Fibroblast of villous mesenchyme (primary cell): ENCODE measurements at places on chromosomes 13 and 19.

DNA sequence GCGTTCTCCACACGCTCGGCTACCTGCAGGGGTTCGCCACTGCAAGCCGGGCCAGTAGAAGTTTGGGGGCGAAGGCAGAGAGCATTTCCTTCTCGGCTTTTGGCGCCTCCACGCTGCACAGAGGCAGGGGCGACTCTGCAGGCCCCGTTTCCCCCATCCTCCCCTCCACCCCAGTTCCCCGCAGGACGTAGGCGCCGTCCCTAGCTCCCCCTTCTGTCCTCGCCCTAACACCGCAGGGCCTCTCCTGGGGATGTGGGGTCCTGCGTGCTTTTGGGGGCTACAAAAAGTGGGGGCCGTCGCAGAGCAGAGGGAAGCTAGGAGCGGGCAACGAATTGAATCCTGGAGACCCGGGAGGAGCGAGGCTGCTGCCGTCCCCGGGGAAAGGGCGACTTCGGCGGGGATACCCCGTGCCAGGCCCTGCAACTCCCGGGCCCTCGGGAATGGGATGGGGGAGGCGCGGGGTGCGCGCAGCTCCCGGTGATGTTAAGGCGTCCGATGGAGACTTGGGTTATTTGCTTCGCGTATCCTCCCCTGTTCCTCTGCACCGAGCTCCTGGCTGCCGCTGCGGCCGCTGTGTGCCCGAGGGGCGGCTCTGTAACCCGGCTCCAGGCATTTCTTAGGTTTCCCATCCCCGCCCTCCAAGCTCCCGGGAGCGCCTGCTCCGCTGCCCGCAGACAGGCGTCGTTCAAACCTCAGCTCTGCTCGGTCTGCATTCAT, 255.9 kb upstream of the SOX21 start:
- peak; percentile 4 for DNase-seq

DNA sequence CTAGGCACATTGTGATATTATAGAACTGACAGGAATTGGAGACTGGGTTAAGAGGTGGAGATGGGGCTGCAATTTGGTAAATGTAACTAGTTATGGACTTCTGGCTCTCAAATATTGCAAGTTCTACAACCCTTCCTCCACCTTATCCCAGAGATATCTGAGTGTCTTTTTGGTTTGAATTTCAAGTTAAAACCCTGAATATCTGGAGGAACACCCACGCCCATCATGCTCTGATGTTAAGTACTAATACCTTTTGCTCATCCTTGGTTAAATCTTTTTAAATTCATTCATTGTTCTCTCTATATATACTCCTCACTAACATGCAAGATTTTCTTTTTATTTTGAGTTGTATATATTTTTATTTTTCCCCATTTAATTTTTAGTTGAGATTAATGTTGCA, 28.9 kb downstream of the ITGBL1 start:
- DNase-seq, result no peak

GRCh38 chr13:51838240-51838846, 6.6 kb downstream of the TMEM272 start:
- DNase-seq, result peak; percentile 25

DNA sequence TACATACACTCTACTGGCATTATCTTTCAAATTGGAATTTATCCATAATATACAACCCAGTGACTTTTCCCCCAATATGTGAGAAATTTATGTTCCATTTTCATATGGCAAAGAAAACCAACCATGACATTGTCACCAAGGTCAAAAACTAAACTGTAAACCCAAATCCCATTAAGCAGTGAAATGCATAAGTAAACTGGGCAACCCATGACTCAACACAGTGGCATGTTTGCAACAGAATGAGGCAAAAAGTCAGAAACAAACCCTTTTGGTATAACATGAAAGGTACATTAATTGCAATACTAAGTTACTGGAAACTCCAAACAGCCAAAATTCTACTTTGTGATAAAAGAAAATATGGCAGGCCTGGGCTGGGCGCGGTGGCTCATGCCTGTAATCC, 4.9 kb downstream of the ZNF878 start:
- DNase-seq, result no peak

GRCh38 chr13:72514146-72514545, 213.3 kb downstream of the MZT1 start:
- no peak for DNase-seq

- peak; percentile 86 for DNase-seq
Observed at GRCh38 chr13:48492470-48493065, 40.3 kb downstream of the RCBTB2 start.

- peak; percentile 45 for DNase-seq
Observed at GRCh38 chr13:26707122-26708006, 53.2 kb downstream of the GPR12 start.

DNA sequence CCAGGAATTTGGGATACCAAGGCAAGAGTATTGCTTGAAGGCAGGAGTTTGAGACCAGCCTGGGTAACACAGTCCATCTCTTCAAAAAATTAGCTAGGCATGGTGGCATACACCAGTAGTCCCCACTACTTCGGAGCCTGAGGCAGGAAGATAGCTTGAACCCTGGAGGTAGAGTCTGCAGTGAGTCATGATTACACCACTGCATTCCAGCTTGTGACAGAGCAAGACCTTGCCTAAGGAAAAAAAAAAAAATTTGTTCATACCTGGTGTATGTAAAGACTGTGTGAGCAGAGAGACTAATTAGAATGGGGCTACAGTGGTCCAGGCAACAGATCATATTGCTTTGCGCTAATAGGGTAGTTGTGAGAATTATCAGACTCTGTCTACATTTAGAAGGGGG, 778.3 kb upstream of the PCDH20 start:
- no peak for DNase-seq

- DNase-seq, result no peak
Observed at GRCh38 chr13:93515267-93515666, 288.7 kb downstream of the GPC6 start.

GRCh38 chr13:101382086-101382485, 34.2 kb downstream of the NALCN start:
- DNase-seq, result no peak

- DNase-seq, result no peak
Observed at GRCh38 chr13:106036870-106037269, 498.6 kb downstream of the EFNB2 start.

GRCh38 chr19:44635581-44636438, 7.9 kb upstream of the PVR start:
- no peak for DNase-seq

DNA sequence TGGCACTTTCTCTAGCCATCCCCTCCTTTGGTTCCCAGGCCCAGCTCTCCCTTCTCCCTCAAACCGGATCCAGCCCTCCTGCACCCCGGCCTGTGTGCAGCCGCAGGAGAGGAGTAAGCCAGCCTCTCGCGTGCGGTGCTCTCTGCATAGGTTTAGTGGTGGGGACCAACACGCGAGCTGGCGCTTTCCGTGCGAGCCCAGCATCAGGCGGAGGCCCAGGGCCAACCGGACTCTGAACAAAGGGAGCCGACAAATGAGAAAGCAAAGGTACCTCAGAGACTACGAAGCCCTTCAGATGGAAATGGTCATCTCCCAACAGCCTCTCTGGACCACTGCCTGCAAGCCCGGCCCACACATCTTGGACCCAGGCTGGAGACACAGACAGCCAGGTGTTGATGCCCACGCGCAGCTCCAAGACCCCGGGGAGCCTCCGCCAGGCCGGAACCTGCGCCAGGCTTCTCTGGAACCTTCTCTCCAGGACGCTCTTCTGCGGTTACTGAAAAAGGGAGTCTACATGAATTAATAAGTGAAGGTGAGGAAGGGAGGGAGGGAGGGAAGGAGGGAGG, 16.5 kb upstream of the LATS2 start:
- DNase-seq, result no peak

DNA sequence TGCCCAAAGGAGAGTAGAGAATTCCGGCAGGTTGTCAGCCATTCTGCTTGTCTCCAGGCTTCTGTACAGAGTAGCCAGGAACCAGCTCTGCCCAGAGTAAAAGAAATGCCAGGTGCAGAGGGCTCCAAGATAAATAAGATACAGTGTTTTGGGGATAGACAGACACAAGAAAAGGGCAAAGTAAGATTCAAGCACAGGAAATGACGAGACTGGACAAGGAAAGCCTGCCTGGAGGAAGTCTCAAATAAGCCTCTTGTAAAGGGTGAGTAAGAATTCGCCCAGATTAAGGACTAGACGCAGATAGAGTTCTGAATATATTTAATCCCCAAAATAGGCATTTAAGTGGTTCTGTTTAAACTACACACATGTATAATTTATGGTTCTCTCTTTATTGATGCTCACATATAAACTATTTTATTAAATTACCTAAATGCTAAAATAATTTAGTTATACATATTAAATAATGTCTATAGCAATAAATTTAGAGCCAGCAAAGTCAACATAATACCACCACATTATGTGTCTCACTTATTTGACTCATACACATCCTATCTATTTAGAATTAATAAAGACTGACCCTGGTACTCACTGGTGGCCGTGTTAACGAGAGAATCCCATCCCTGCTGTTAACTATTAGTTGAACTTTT, 98.4 kb upstream of the RAP2A start:
- DNase-seq, result peak; percentile 28

GRCh38 chr13:102598061-102598460, 1.3 kb downstream of the TPP2 start:
- DNase-seq, result peak; percentile 7

- peak; percentile 18 for DNase-seq
Observed at GRCh38 chr13:51614350-51614786, 30.1 kb downstream of the WDFY2 start.

GRCh38 chr19:48925240-48925843, 8.2 kb upstream of the DHDH start:
- peak; percentile 77 for DNase-seq

DNA sequence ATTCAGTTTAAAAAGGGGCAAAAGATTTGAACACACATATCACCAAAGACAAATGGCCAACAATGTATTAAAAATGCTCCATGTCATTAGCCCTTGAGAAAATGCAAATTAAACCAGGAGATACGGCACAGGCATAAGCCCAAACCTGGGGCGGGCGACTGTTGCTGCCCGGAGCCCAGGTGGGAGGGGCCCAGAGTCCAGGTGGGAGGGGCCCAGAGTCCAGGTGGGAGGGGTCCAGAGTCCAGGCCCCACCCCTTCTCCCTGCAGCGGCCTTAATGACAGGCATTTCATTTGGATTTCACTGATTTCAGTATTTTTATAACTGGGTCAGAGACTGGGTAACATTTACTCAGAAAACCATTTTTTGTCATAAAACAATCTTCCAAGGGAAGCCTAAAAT, 78.2 kb downstream of the RASA3 start:
- DNase-seq, result no peak

- DNase-seq, result peak; percentile 55
Observed at GRCh38 chr19:55173714-55174409, 6.2 kb downstream of the SYT5 start.

DNA sequence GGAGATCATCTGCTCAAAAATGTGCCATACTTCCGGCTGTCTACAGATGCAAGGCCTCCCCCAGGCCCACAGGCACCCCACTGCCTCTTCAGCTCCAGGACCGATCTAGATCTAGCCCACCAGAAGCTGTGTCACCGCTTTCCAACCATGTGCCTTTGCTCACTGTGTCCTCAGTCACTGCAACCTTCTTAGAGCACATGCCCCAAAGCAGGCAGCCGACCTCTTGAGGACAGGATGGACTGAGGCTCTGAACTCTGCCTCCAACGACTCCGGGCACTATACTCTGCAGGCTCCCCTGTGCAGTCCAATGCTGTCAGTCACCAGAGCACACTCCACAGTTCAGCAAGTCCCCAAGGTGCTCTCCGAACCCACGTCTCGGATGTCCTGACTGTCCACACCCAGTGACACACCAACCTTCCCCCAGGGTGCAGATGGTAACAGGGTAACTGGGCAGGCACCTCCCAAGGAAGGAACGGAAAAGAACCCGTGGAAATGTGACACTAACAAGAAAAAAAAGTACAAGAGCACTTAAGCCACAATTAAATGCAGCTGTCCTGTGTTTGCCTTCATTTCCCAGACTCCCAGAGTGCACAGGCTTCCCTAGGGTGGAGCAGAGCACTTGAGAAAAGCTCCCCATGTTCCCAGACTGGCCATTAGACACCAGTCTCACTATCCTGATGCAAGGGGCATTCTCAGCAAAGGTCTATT, 4.8 kb downstream of the STK24 start:
- peak; percentile 86 for DNase-seq

DNA sequence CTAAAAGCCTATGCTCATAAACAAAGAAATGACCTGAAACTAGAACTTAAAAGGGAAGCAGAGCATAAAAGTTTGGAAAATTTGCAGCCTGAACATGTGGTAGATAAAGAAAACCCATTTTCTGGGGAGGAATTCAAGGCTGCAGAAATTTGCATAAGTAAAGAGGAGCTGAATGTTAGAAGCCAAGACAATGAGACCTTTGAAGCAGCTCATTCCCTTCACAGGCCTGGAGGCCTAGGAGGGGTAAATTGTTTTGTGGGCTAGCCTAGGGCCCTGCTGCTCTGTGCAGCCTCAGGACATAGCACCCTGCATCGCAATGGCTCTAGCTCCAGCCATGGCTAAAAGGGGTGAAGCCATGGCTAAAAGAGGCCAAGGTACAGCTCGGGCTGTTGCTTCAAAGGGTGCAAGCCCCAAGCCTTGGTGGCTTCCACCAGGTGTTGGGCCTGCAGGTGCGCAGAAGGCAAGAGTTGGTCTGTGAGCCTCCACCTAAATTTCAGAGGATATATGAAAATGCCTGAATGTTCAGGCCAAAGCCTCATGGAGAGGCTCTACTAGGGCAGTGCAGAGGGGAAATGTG, 38.3 kb downstream of the ZIC2 start:
- no peak for DNase-seq

GRCh38 chr19:10431254-10431942, 11.1 kb downstream of the PDE4A start:
- DNase-seq, result peak; percentile 31

GRCh38 chr13:90427322-90428272, 919.9 kb upstream of the MIR17HG start:
- DNase-seq, result no peak

- DNase-seq, result peak; percentile 33
Observed at GRCh38 chr13:24217601-24218281, 57.2 kb downstream of the SPATA13 start.

DNA sequence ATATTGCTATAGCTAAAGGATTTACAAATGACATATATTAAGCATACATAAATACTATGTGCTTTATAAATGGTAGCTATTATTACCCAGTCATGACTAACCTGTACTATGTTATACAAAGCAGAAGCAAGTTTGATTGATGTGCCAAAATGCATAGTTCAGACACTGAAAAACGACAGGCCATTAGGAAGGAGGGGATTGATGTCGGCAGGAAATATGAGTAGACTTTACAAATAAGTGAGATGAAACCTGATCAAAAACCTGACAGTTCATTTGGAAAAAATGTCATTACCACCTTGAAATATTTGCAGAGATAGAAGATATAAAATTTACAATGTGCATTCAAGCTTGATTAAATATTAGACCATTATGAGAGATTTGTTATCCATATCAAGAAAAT, 38.8 kb upstream of the TPP2 start:
- DNase-seq, result no peak

- no peak for DNase-seq
Observed at GRCh38 chr19:21595185-21595584, 89.8 kb downstream of the ZNF429 start.

- no peak for DNase-seq
Observed at GRCh38 chr19:39518975-39519374, 4.0 kb downstream of the SELENOV start.

DNA sequence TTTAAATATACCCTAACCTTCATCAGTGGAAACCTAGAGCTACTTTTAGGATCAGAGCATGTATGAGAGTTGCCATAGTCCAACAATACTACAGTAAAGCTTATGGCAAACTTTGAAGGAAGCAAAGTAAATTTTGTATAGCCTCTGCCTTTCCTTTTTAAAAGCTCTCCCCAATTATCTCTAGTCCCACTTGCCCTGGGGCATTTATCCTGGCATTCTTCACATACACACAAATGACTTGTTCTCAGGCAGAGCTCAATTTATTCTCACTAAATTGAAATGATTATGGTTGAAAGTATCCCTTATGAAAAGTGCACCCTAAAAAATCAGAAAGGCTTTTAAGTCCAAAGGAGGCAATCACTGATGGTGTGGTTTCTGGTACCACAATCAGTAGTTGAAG, 94.1 kb upstream of the UFM1 start:
- no peak for DNase-seq
